ENCODE measurements at places on chromosomes 11 and 22.
A peak's percentile ranks its signal among the peaks of the same experiment; 100 is the strongest.

- DNase-seq: no peak
Observed at GRCh38 chr11:18524248-18524647, 2.5 kb downstream of the TSG101 start.

GRCh38 chr11:58039589-58039988, 8.8 kb downstream of the OR6Q1 start:
- no peak for DNase-seq

DNA sequence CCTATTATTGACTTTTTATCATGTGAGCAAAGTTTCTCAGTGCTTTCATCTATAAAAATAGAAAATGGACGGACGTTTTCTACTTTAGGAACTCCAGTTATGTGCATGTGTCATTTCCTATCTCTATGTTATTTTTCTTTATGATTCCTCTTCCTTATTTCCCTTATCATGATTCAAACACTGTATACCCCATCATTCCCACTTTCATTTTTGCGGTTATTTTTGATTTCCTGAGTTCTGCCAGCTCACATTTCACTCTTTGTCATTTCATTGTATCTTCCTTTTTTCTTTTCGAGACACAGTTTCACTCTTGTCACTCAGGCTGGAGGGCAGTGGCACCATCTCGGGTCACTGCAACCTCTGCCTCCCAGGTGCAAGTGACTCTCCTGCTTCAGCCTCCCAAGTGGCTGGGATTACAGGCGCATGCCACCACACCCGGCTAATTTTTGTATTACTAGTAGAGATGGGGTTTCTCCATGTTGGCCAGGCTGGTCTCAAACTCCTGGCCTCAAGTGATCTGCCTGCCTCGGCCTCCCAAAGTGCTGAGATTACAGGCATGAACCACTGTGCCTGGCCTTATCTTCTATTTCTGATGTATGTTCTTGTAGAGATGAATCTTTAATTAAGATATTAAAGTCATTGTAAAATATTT, 21.5 kb downstream of the C11orf58 start:
- DNase-seq: no peak

GRCh38 chr22:26503758-26504157, 8.5 kb downstream of the TFIP11 start:
- DNase-seq: no peak

GRCh38 chr11:24866743-24867142, 369.9 kb downstream of the LUZP2 start:
- no peak for DNase-seq

DNA sequence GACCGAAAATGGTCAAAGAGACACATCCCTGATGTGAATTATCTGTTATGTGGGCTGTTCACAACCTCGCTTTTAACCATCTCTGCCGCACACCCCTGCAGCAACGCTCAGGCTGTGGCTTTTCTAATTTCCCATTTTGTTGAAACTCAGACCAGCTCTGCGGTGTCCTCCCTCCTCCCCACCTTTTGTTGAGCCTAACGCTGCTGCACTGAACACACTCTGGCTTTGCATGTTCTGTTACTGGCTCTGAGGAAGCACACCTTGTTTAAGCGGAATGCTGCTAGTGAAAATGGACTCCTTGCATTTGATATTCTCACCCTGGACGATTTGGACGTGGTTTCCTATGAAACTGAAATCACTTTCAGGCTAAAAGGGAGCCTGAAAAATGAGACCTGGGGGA, 198.5 kb upstream of the MTNR1B start:
- DNase-seq: no peak

- DNase-seq: no peak
Observed at GRCh38 chr11:4826425-4826824, 5.3 kb downstream of the OR51F2 start.

GRCh38 chr11:117676501-117676900, 120.5 kb downstream of the DSCAML1 start:
- no peak for DNase-seq

GRCh38 chr11:69116671-69117070, 39.1 kb upstream of the SMIM38 start:
- DNase-seq: no peak

DNA sequence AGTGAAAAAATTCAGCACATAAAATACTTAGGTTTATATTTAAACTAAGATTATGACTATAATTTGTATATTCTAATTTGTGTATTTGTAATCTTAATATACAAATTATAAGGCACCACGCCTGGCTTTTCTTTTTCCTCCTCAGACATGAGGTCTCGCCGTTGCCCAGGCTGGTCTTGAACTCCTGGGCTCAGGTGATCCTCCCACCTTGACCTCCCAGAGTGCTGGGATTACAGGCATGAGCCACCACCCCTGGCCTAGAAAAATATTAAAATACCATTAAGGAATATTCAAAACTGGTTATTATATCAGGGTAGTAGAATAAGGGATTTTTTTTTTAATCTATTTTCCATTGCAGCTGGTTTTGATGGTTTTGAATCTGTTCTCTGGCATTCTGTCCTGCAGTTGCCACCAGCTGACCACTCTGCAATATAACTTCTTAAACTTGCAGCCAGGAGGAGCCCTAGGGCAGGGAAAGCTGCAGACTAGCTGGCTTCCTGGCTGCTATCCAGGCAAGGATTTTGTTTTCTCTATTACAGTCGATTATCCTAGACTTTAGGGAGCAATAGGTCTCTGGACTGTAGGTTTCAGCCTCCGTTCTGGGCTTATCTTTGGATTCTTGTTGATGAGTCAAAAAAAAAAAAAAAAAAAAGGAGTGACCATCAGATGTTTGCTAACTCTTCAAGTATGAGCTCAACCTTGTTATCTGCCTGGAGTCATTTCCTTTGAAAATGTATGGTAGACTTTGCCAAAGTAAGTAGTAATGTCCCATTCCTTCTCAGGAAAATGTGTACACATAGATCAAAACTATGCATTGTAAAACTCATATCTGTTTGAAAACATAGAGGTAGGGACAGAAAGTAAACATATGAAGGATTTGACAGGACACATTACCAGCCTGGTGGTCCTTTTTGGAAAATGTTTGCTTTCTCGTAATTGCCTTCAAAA, 13.2 kb downstream of the POLA2 start:
- DNase-seq: peak; percentile 39

DNA sequence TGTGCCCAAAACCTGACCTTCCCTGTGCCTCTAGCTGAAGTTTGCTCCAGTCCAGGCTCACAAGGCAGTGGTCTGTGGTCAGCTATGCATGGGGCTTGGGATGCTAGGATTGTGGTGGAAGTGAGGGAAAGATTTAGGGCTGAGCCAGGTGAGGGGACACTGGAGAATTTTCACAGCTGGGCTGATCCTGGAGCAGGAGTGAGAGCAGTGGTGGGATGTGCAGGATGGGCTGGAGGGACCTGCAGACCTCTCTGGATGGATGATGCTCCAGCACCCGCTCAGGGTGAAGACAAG, 23.9 kb upstream of the KDM2A start:
- no peak for DNase-seq

- no peak for DNase-seq
Observed at GRCh38 chr11:134497586-134497985, 85.5 kb upstream of the B3GAT1 start.

- no peak for DNase-seq
Observed at GRCh38 chr22:48702573-48703264, 1125.0 kb downstream of the BRD1 start.

DNA sequence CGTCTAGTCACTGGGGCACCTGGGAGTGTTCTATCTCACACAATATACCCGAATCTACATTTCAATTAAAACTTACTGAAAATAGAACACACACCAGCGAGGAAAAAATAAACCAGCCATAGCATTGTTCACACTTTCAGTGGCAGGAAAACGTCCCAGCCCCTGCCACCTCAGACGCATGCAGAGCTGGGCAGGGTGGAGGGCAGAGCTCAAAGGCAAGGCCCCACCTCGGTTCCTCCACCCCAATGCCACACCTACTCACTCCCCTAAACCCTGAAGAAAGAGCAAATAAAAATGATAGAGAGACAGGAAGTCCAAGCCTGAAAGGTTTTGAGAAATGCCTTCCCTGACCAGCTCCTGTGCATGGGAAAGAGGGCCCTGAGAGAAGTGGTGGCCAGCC, 14.8 kb downstream of the B3GNT6 start:
- no peak for DNase-seq

Measured in CD4-positive, alpha-beta memory T cell (primary cell).